ENCODE measurements at places on chromosomes 1 and 21.

- DNase-seq = no peak
Observed at GRCh38 chr1:27600498-27601175, 3.3 kb downstream of the AHDC1 start.

GRCh38 chr1:111290104-111290503 is 547 bp upstream of the CHIA start:
- DNase-seq = no peak

DNA sequence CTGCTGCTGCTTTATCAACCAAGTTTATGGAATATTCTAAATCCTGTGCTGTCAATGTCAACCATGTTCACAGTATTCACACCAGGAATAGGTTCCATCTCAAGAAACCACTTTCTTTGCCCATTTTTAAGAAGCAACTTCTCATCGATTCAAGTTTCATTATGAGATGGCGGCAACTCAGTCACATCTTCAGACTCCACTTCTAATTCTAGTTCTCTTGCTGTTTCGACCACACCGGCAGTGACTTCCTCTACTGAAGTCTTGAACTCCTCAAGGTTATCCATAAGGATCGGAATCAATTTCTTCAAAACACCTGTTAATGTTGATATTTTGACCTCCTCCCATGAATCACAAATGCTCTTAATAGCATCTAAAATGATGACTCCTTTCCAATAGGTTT is 39.7 kb upstream of the IFNLR1 start:
- DNase-seq = no peak

- no peak for DNase-seq
Observed at GRCh38 chr1:22341791-22342605, 109.7 kb upstream of the ZBTB40 start.

GRCh38 chr1:117783606-117784396 is 145.6 kb downstream of the GDAP2 start:
- no peak for DNase-seq

- DNase-seq = no peak
Observed at GRCh38 chr1:226919587-226919986, 20.5 kb upstream of the COQ8A start.

DNA sequence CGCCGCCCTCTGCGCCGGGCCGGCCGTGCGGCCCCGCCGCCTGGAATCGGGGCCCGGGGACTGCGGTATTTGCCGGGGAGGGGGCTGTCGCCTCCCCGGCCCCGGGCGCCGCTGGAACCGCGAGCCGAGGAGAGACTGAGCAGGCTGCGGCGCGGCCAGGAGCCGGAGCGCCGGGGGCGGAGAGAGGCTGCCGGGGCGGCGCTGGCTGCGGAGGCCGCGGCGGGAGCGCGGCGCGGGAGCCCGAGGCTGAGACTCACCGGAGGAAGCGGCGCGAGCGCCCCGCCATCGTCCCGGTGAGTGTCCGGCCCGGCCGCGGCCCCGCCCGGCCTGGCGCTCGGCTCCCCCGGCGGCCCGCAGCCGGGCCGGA is 746 bp downstream of the DYRK1A start:
- no peak for DNase-seq

GRCh38 chr1:48931506-48932192 is 155.0 kb upstream of the BEND5 start:
- no peak for DNase-seq
